A549 treated with ZK216348 at 1 μM for 4 hours (cell line): ENCODE measurements at places on chromosomes 12 and 14. TPM values are rescaled to one million over a fixed set of nuclear protein-coding genes. Genes with fewer than 3 reads are reported as not detected.

NKX2-1 gene
- total RNA-seq = 0.11 TPM in 1 of 5 replicates, not detected in the others

AMHR2 gene
- 0.88 to 2.1 TPM (median 1.3 TPM) in 5 replicates for total RNA-seq

ARG2 gene
- total RNA-seq = 1.4 to 2.6 TPM (median 2.2 TPM) in 5 replicates

INHBC gene
- total RNA-seq = 0.07 TPM in 1 of 5 replicates, not detected in the others

MAX gene
- total RNA-seq = 51.1 to 58.8 TPM (median 55.7 TPM) in 5 replicates

PKP2 gene
- total RNA-seq = 3.5 to 7.2 TPM (median 4.3 TPM) in 5 replicates

TC2N gene
- 0.51 to 0.85 TPM (median 0.84 TPM) in 5 replicates for total RNA-seq

SYCP3 gene
- not detected in 5 replicates for total RNA-seq

NDRG2 gene
- 1.8 to 3.8 TPM (median 3.4 TPM) in 5 replicates for total RNA-seq

DACT1 gene
- 0.37 to 0.58 TPM (median 0.47 TPM) in 5 replicates for total RNA-seq

TMEM30B gene
- 0.09 to 0.49 TPM (median 0.20 TPM) in 5 replicates for total RNA-seq

NYNRIN gene
- total RNA-seq = 0.25 to 0.57 TPM (median 0.27 TPM) in 5 replicates

ASIC1 gene
- 3.8 to 7.6 TPM (median 6.0 TPM) in 5 replicates for total RNA-seq

CDH24 gene
- 2.0 to 5.3 TPM (median 5.0 TPM) in 5 replicates for total RNA-seq

DEGS2 gene
- 0.91 to 2.0 TPM (median 1.6 TPM) in 5 replicates for total RNA-seq

ZC2HC1C gene
- 3.9 to 5.3 TPM (median 4.1 TPM) in 5 replicates for total RNA-seq

SLC25A47 gene
- total RNA-seq = not detected in 5 replicates

PSME2 gene
- total RNA-seq = 149 to 205 TPM (median 163 TPM) in 5 replicates

MMP19 gene
- total RNA-seq = 0.14 to 0.61 TPM (median 0.28 TPM) in 5 replicates

NTS gene
- 48.6 to 98.4 TPM (median 71.5 TPM) in 5 replicates for total RNA-seq

KLRC1 gene
- total RNA-seq = 0.09 TPM in 1 of 5 replicates, not detected in the others

CACNA2D4 gene
- total RNA-seq = not detected in 5 replicates

CAPZA3 gene
- not detected in 5 replicates for total RNA-seq

AICDA gene
- 0.12 to 0.31 TPM (median 0.22 TPM) in 4 of 5 replicates, not detected in the other for total RNA-seq

IL31 gene
- total RNA-seq = not detected in 5 replicates

SCN8A gene
- total RNA-seq = 1.3 to 2.7 TPM (median 1.6 TPM) in 5 replicates

NRXN3 gene
- 1.0 to 1.3 TPM (median 1.2 TPM) in 5 replicates for total RNA-seq

MMP17 gene
- total RNA-seq = 5.3 to 13.0 TPM (median 12.3 TPM) in 5 replicates
